A549 treated with Mapracorat at 1 μM for 4 hours (cell line): ENCODE measurements at places on chromosomes 11 and 22. TPM values are rescaled to one million over a fixed set of nuclear protein-coding genes. Genes with fewer than 3 reads are reported as not detected.

Gene B3GAT3
- total RNA-seq: 40.7 to 59.1 TPM (median 53.6 TPM) in 5 replicates

Gene SMTNL1
- not detected in 5 replicates for total RNA-seq

Gene SMIM38
- total RNA-seq: 0.06 to 0.11 TPM in 2 of 5 replicates, not detected in the others

Gene EIF4ENIF1
- 12.4 to 15.6 TPM (median 13.1 TPM) in 5 replicates for total RNA-seq

Gene GNG3
- total RNA-seq: not detected in 5 replicates

Gene HNRNPUL2
- 36.4 to 41.5 TPM (median 40.5 TPM) in 5 replicates for total RNA-seq

Gene CCDC134
- 2.7 to 3.4 TPM (median 3.0 TPM) in 5 replicates for total RNA-seq

Gene HBB
- total RNA-seq: not detected in 5 replicates

Gene CLTCL1
- total RNA-seq: 4.4 to 5.8 TPM (median 4.8 TPM) in 5 replicates

Gene TBX10
- total RNA-seq: not detected in 5 replicates
